SW480 (cell line): ENCODE measurements at places on chromosomes 6 and 20.

GRCh38 chr6:166733900-166734299 is 106.8 kb upstream of the RPS6KA2 start:
- DNase-seq = no peak

DNA sequence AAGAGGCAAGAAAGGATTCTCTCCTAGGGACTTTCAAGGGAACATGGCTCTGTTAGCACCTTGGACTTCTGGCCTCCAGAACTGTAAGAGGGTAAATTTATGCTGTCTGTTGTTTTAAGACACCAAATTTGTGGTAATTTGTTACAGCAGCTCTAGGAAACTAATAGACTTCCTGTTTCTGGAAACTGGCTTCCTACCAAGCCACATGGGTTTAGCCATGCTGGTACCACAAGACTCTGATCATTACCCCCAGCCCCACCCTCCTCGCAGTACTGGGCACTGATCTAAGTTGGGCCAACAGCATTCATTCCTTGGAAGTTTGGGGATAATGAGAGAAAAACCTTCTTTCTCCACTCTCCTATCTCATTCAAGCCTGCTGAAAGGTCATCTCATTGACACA is 109.5 kb upstream of the SMLR1 start:
- no peak for DNase-seq

DNA sequence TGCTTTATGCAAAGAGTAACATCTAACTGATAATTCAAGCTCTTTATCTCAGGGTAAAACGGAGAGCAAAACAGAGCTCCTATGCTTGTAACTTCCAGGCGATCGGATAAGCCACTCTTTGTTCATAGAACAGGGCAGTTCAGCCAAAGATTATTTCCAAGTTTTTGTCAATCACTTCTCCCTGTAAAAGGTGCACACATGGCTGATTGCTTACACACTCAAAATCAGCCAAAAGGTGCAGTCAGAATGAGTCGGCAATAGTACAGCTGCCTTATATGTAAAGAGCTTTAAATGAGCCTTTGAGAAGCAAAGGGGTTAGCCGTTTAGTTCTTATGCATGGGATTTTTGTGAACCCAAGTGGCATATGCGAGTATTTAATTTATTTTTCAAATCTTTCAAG is 449.6 kb upstream of the POU3F2 start:
- DNase-seq = no peak

DNA sequence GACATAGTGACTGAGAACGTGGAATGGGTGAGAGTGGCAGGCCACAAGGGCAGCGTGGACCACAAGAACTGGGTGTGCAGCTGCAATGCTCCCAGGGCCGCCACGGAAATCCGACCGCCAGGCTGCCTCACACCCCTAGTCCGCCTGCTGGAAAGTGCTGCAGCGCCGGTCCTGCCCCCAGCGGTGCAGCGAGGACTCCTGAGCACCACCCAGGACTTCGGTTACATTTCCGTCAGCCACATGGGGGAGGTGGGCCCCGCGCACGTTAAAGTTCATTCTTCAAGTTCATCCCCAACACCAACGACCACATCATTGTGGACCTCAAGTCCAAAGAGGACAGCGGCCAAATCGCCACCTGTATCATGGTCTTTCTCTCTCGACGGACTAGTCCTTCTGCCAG is 126.1 kb upstream of the CARMIL1 start:
- no peak for DNase-seq

GRCh38 chr6:56742122-56742791 is 99.6 kb upstream of the DST start:
- no peak for DNase-seq

GRCh38 chr6:47117314-47117713 is 75.2 kb upstream of the ADGRF1 start:
- no peak for DNase-seq

- no peak for DNase-seq
These were observed 76.2 kb downstream of the TCP11 start for GRCh38 chr6:35064757-35065440.

GRCh38 chr6:9100869-9101580 is 665.7 kb upstream of the SLC35B3 start:
- DNase-seq = no peak

DNA sequence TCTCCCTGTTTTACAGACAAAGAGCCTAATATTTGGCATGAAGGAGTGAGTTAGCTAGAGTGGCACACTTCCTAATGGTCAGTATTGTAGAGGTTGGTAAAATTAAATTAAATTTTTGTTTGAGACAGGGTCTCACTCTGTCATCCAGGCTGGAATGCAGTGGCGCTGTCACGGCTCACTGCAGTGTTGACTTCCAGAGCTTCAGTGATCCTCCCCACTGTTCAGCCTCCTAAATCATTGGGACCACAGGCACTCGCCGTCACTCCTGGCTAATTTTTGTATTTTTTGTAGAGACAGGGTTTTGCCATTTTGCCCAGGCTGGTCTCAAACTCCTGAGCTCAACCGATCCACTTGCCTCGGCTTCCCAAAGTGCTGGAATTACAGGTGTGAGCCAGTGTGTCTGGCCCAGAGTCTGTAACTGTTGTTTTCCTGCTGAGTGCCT is 70.9 kb downstream of the SCAND1 start:
- DNase-seq = no peak

- no peak for DNase-seq
These were observed 441.1 kb downstream of the MEI4 start for GRCh38 chr6:78093906-78094305.

DNA sequence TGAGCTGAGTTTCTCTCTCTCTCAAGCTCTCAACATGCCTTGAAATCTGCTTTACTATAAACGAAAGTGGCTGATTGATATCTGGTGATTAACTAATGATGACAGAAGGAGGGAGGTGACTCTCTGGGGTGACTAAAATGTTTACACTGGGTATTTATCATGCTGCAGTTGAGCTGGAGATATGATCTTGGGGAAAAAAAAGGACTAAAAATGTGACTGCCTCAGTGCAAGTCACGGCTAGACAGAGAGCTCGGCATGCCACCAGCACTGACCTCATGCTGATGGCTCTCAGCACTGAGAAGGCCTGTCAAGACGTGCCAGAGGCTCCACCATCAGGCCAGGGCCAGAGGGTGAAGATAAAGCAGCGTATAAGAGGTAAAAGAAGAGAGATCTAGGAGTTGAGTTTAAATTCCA is 103.1 kb upstream of the SPACA1 start:
- no peak for DNase-seq

GRCh38 chr6:4179960-4180651 is 44.7 kb upstream of the ECI2 start:
- no peak for DNase-seq

- no peak for DNase-seq
These were observed 858 bp downstream of the FAM83D start for GRCh38 chr20:38926934-38927616.

DNA sequence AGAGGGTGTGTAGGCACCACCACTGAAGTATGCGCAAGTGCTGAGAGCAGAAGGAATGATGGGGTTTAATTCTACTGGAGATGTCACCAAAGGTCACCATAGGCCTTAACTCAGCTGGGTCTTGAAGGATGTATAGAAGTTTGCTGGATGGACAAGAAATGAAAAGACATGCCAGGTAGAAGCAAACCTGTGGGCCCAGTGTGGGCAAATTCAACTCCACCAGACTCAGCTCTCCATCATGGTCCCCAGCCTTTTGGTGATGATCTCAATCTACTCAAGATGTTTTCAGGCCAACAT is 124.5 kb downstream of the SNX5 start:
- DNase-seq = no peak

DNA sequence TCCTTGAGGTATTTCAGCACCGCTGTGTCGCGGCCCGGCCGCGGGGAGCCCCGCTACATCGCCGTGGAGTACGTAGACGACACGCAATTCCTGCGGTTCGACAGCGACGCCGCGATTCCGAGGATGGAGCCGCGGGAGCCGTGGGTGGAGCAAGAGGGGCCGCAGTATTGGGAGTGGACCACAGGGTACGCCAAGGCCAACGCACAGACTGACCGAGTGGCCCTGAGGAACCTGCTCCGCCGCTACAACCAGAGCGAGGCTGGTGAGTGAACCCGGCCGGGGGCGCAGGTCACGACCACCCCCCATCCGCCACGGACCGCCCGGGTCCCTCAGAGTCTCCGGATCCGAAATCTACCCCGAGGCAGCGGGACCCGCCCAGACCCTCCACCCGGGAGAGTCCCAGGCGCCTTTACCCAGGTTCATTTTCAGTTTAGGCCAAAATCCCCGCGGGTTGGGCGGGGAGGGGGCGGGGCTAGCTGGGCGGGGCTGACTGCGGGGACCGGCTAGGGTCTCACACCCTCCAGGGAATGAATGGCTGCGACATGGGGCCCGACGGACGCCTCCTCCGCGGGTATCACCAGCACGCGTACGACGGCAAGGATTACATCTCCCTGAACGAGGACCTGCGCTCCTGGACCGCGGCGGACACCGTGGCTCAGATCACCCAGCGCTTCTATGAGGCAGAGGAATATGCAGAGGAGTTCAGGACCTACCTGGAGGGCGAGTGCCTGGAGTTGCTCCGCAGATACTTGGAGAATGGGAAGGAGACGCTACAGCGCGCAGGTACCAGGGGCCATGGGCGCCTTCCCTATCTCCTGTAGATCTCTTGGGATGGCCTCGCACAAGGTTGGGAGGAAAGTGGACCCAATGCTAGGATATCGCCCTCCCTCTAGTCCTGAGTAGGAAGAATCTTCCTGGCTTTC is 693 bp downstream of the HLA-F start:
- DNase-seq = no peak

- DNase-seq = no peak
These were observed 94.9 kb downstream of the JARID2 start for GRCh38 chr6:15340775-15341174.

- no peak for DNase-seq
These were observed 67.4 kb downstream of the AIG1 start for GRCh38 chr6:143127941-143128680.

GRCh38 chr6:37971711-37972390 is 152.3 kb downstream of the ZFAND3 start:
- no peak for DNase-seq

DNA sequence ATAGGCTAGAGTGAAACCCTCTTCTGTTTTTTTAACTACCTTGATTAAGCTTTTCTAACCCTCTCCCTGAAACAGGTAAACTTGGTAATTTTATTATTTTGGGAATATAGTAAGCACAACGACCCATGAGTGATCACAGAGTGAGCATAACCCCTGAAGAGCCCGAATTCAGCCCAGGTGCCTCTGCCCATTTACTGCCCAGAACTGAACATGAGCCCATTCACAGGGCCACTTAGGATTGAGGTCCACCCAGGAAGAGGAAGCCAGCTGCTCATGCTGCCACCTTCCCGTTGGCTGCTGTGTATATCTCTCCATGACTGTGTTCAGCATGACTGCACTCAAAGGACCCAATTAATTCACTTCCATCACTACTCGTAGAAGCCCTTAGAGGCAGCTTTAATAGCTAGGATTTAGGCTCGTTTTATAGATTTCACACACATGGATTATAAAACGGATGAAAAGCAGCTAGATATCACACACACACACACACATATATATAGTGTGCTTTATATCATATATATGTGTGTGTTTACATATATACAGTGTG is 8.3 kb upstream of the PDE10A start:
- no peak for DNase-seq

DNA sequence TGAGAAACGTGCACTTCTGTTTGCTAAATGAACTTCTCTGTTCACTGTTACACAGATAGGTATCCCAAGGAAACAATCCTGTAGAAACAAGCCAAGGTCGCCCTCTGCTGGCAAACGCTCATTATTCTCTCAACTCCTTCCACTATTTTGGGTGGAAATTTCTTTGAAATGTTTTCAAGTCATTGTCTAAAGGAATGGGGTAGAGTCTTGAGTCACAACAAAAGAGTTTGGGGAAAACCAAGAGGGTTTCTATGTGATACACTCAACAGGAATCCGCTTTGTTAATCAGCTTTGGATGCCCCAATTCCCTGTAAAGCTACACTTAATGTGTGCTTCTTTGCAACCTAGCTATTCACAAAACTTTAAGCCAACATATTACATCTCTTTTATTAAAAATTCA is 4.6 kb upstream of the RAE1 start:
- peak; percentile 74 for DNase-seq

DNA sequence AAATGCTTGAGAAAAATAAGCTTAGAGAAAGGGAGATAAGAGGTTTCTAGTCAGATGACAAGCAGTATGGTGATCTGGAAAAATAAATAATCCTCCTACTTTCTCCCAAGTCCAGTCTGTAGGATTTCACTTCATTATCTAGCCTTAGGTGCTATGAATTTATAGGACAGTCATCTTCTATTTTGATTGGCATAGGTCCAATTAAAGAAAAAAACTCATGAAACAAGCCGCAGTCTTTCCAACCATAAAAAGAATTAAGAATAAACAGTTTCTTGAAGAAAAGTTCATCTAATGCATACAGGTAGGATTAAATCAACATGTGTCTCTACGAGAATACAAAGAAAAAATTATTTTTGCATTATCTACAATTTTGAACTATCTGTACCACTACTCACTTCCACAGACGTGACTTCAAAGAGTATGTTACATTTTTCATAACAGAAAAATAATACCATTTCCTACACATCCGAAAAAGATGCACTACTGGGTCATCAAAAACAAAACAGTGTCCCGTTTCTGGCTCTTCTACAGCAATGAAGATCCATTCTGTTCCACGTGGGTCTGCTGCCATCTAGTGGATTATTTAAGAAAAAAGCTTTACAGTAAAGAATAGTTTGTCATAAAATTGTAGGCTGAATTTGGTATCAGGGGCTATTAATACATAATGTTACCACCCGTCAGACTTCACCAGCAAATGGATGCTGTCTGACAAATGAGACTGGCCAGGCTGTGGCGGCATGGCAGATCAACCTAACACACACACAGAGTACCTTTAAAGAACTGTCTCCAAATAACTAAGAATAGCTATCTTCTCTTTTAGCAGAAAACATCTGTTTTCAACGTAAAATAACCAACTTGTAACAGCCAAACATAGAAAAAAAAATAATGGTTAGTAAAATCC is 28.9 kb downstream of the STX7 start:
- peak; percentile 41 for DNase-seq
